Activated CD4-positive, CD25-positive, alpha-beta regulatory T cell treated with anti-CD3 and anti-CD28 coated beads, Interleukin-2, amount 50 U/mL, for 72 hours (primary cell): ENCODE measurements at places on chromosomes 7 and 10.

DNA sequence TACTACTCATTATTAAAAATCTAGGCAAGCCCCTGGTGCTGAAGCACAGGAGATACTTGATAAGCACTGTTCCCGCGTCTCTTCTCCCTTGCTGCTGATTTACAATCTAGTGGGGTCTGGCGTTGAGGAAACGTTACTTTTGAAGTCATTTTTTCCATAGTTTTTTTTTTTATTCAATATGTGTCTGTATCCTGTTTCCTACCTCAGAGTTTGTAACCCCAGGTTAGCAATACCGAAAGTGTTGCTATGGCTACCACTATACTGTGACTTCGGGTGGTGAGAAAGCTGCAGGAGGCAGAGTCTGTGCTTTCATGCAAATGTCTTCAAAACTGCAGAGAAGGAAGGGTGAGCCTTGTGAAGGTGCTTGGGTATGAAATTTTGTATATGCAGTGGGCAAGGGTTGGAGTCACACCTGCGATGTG is 458.8 kb upstream of the GHITM start:
- DNase-seq: no peak

DNA sequence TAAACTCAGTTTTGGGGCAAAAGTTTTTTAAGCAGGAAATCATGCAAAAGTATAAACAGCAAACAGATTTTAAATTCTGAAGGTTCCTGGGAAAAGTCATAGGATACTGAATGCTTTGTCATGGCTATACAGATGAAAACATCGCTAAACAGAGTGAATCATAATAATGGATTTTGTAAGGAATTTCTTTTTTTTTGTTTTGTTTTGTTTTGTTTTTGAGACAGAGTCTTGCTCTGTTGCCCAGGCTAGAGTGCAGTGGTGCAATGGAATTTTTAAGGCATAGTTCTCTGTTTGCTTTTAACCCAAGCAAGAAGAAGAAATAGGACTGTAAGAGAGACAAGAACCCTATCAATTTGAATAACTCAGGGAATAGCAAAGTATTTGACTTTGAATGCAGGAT is 285.3 kb downstream of the NRG3 start:
- DNase-seq: no peak

- DNase-seq: no peak
These were observed 5.7 kb downstream of the ZSWIM8 start for GRCh38 chr10:73790886-73791625.

DNA sequence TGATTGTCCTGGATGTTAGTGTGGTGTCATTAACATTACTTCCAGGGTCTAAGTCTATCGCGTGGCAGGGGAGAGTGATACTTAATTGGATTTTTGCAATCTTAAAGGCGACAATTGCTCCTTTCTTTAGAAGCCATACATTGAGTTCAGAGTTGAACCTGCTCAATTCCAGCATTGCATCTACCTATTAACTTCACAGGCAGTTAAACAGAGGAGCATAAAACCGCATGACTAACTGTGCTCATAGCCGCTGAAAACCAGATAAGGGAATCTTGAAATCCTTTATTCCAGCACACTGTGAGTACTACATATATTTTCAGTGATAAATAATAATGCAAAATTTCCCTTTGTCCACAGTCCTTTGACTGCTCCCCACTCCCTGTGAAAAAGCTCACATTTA is 255.3 kb downstream of the STK31 start:
- no peak for DNase-seq

DNA sequence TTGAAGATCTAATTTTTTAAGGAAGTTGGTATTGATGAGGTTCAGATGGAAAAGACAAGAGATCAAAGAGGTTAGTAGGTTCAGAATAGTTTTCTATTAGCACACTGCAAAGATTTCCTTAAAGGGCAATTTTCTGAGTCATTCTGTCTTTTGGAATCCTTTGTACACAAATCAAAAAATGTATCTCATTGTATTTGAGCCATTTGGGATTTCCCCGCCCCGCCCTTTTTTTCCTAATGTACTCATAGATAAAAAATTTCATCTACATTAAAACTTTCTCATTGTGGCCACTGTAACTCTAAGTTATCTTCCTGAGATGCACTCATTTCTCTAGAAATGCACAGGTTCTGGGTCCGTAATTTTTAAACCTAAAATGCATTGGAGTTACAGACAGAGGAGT is 12.1 kb downstream of the GIMAP6 start:
- DNase-seq: no peak

DNA sequence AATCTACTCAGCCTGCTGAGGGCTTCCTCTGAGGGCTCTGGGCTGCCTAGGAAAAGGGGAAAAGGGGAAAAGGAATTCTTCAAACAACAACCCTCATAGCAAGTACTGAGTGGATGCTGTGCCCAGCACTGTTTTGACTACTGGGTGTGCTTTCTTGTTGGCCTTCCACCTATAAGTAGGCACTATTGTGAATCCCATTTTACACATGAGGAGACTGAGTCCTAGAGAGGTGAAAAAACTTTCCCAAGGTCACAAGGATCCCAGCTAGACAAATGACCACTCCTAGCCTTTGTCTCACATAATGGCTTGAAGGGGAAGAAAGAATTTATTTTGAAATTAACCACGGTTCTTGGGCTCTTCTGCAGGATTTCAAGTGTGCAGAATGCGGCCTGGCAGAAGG is 17.1 kb downstream of the FGF8 start:
- DNase-seq: no peak

DNA sequence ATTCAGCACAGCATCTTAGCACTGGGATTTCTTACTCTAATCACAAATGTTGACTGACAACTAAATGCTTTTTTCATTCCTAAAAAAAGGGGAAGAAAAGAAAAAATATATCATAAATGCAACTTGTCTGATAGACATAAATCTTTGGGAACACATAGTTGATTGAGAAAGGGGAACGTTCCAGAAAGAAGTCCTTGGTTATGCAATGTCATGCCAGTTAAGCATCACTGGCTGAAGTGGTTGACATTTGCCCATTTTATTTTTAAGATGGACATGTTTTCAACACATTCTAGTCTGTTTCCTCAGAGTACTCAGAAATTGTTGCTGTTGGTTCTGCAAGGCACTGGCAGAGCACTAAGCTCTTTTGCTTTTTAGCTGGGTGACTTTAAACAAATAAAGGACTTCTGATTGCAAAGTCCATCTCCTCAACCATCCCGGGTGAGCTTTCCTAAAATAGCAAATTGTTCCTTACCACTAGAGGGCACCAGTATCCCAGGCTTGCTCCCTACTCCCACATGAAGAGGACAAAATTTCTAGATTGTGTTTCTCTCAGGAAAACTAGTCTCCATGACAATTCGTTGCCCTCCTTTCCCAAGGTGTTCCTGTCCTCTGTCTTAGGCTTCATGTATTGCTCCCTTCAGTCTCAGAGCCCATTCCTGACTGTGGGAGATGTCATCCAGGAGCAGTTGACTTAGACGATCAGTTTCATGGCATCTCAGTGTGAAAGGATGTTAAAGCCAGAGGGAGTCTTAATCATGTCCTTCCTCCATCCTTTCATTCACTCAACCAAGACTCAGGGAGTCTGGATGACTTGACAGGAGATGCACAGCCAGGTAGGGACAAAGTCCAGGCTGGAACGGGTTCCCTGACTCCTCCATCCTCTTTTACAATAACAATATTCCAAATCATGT is 23.9 kb downstream of the OPALIN start:
- DNase-seq: no peak
